Stimulated activated CD4-positive, alpha-beta T cell treated with anti-CD3 and anti-CD28 coated beads, Interleukin-4, amount 100 ng/mL, for 24 hours (primary cell): ENCODE measurements at places on chromosomes 7 and 10.
A peak's percentile ranks its signal among the peaks of the same experiment; 100 is the strongest.

GRCh38 chr7:43244784-43245183 lies 132.3 kb downstream of the HECW1 start:
- DNase-seq, result no peak

DNA sequence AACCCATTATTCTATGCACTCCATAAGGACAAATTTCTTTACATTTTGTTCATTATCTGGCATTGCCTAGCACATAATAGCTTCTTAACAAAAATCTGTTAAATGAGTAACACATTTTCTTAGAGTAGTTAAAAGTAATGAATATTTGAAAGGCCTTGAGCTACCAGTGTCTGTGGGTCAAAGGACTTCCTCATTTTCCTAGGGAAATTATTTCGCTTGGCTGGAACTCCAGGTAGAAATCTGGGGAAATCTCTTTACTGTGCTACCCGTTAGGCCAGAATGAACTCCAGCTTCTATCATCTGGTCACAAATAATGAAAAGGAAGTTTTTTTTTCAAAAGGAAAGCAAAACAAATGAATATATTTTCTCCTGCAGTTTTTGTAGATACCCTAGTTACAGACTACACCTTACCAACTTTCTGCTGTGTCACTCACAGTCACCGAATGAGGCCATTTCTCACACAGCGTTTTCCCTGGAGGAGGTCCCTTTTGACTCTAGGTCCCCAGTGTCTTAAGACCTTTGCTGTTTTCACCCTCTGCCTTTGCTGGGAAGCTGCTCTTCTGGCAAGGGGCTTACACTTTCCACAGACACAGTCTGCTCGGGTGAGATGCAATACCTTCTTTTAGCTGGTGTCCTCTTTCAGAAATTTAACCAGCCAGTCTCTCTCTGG lies 1.6 kb downstream of the SAMD9L start:
- no peak for DNase-seq

DNA sequence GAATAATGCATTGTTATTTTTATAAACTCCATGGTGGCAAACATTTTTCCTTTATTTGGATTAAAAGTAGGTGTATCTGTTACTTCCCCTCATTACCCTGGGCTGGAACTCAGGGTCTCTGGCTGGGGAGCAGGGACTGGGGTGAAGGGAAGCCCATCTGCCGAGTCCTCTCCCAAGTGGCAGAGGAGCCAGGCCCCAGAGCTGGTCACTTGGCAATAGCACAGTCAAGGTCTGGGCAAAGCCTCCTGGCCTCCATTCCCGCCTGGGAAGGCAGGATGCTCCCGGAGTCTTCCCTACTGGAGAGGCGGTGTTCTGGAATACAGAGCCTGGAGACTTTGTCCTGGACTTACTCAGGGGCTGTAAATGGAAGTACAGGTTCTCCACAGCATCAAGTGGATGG lies 76.2 kb downstream of the CDH23 start:
- DNase-seq, result no peak

DNA sequence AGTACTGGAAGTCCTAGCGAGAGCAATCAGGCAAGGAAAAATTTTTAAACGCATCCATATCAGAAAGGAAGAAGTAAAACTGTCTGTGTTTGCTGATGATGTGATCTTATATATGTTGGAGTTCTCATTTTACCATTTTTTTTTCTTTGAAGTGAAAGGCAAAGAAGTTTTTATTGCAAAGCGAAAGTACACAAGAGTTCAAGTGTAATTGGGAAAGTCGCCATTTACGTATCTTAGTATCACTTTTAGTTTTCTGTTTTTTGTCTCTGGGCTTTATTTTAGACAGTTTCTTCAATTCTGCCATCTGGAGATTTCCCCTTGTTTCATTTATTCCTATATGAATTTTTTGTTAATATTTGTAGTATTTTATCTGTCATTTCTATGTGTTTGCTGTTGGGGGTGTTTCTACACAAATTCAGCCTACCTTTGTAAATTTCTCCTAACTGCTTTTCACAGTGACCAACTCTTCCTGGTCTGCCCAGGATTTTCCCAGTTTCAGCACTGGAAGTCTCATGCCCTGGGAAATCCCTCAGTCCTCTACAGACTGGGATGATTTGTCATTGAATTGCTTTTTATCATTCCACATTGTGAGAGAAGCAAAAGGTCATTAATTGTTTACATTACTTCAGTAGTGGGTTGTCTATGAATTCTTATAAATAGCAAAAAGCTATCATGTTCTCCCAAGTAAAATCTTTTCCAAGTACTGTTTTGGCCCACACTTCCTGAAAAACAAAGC lies 23.2 kb downstream of the BET1 start:
- no peak for DNase-seq

- peak; percentile 46 for DNase-seq
These were observed 46.6 kb downstream of the ALOX5 start for GRCh38 chr10:45420453-45421192.

DNA sequence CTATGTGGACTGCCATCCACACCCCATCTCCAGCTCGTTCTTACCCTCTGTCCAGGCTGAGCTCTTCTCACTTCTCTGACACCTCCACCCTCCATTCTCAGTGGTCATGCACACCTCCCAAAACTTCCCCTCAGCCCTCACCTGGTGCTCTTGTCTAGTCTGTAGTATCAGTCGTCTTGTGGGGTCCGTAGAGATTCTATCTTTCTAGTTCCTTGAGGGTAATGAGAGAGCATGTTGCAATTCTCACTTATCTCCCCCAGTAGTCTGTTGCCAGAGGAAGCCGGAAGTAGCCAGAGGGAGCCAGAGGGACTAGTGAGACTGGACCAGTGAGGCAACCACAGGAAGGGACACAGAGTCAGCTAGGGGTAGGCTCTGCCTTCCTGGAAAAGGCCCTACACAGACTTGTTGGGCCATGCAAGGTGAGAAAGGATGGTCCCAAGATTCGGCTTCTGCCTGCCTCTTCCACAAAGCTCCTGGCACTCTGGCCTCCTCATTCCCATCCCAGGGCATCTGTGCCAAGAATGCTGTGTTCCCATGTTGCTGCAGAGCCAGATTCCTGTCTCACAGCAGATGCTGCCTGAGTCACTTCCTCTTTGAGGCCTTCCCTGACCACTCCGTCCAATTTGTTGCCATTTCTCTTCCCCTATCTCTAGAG lies 50.6 kb upstream of the DUSP5 start:
- DNase-seq, result no peak

DNA sequence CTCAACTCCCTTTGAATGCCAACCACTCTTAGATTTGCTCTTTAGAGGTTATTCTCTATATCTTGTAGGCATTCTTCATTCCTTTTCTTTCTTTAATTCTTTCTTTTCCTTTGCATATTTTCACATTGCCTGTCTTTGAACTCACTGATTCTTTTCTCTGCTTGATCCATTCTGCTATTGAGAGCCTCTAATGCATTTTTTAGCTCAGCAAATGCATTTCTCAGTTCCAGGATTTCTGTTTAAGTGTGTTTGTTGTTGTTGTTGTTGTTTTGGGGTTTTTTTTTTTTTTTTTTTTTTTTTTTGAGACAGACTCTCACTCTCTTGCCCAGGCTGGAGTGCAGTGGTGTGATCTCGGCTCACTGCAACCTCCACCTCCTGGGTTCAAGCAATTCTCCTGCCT lies 71.6 kb downstream of the FBXL13 start:
- DNase-seq, result no peak

DNA sequence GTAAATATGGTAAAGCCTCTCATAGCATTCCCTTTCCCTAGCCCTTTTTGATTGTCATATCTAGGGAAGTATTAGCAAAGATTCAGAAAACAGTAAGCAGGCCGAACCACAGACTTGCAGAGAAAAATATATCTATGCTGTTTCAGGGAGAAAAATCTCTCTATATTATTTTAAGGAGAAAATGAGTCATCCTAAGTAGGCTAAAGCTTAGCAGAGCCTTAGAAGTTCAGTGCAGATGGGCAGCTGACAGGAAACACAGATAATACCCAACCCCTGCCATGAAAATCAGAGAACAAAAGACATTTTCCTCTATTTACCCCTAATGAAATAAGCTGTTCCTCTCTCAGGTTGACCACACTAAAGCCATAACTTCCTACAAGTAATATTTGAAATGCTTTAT lies 16.5 kb downstream of the C1QL3 start:
- no peak for DNase-seq

DNA sequence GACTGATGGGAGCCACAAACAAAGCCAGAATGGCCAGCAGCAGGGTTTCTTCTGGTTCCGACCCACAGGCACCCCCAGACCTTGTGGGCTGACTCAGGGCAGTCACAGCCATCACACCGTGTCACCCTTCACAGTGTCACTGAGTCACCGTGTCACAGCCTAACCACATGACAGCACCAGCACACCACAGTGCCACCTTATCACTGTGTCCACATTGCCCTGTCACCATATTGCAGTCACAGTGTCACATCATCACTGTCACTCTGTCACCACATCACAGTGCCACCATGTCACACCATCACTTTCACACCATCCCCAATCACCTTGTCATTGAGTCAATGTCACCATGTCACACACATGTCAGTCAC lies 77.0 kb downstream of the OAT start:
- DNase-seq, result peak; percentile 7
